Mesenteric fat pad (tissue), 1 donor: ENCODE measurements at places on chromosomes 1 and 21. TPM values are rescaled to one million over a fixed set of nuclear protein-coding genes. Genes with fewer than 3 reads are reported as not detected.

The VHLL gene
- total RNA-seq: not detected

- no peak for DNase-seq
Observed at GRCh38 chr1:54403405-54403804, 2.8 kb downstream of the SSBP3 start.

The TRABD2B gene
- 2.3 TPM for total RNA-seq

The TSTD1 gene
- 11.0 TPM for total RNA-seq

The C8A gene
- total RNA-seq: not detected

DNA sequence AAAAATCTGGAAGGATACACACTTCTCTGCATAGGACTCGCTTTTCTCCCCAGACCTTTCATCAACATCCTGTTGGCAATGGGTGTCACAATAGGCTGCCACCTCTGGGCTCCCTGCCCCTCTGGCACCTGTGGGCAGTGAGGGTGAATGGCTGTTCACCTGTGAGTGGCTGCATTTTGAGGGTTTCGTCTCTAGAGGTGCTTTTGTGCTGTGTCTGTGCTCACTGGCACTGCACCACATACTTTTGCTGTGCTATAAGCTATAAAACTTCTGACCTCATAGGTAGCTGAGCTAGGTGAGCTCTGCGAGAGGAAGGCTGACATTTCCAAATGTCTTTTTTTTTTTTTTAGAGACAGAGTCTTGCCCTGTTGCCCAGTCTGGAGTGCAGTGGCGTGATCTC lies 35.9 kb downstream of the SLC30A1 start:
- no peak for DNase-seq

GRCh38 chr1:156228501-156228900 lies 13.5 kb upstream of the BGLAP start:
- DNase-seq: no peak

DNA sequence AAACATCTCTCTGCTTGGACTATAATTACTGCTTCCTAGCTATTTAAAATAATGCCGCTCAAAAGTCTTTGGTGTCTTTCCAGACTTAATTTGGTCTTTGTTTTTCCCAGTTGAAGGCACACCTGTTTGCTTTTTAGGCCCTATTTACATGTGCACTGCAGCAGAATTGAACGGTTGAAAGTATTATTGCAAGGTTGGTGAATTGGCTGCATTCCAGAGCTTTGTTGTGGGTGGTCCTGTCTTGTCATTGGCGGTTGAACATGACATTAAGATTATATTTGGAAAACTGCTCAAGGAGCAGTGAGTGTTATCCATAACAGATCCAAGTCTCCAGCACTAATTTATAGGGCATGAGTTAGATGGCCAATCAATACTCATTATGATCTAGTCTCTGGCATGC lies 656.3 kb downstream of the PTPRC start:
- DNase-seq: no peak

GRCh38 chr1:75472089-75472970 lies 138.6 kb downstream of the SLC44A5 start:
- DNase-seq: no peak

The RAB42 gene
- 10.2 TPM for total RNA-seq

DNA sequence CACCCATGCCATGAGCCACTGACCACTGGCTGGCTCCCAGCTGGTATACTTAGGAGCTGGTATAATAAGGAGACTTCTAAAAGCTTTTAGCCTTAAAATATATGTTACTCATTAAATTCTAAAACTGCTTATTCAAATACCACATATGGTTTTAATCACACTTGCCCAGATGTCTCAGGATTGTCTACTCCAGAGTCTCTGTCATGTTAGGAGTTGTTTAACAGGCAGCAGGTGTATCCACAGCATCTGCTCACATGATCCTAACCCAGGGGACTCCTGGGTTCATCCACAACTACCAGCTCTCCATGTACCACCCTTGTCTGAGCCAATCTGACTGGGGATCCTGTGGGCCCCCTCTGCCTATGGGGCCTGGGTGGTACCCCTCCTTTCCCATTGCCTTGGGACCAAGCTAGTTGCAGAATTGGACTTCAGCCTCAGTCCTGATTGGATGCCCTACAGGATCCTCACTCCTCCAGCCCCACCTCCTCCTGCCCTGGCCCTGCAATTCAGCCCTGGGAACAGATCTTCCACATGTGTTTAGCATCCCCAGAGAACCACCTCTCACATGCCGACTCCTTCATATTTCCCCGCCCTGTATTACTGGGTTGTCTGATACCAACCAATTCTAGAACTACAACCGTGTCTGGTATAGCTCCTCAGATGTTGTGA lies 61.3 kb downstream of the BCAR3 start:
- no peak for DNase-seq

- peak; percentile 92 for DNase-seq
Observed at GRCh38 chr1:178093951-178094738, at the start of gene RASAL2. TSS of gene RASAL2 (plus strand) at chr1:178094104. CDS start at chr1:178094493, 389 bp downstream.

GRCh38 chr1:88799491-88799890 lies 91.9 kb downstream of the GTF2B start:
- DNase-seq: no peak
